ENCODE measurements at places on chromosomes 6 and 20. TPM values are rescaled to one million over a fixed set of nuclear protein-coding genes. Genes with fewer than 3 reads are reported as not detected.
A peak's percentile ranks its signal among the peaks of the same experiment; 100 is the strongest.

DNA sequence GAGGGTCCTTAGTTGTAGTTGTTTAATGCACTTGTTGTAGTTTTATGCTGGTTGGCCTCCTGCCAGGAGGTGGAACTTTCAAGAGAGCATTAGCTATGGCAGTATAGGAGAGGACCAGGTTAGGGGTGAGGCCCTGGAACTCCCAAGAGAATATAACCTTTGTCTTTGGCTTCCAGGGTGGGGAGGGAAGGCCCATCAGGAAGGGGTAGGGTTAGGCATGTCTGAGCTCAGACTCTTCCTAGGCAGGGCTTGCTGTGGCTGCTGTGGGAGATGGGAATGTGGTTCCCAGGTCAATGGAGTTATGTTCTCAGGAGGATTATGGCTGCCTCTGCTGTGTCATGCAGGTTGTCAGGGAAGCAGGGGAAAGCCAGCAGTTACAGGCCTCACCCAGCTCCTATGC, 20.0 kb upstream of the GABRR1 start:
- no peak for DNase-seq

GRCh38 chr6:51495096-51495495, 592.3 kb downstream of the PKHD1 start:
- DNase-seq = peak; percentile 18

The TCP11 gene
- total RNA-seq = not detected

The TAPBP gene
- 49.3 TPM for total RNA-seq

DNA sequence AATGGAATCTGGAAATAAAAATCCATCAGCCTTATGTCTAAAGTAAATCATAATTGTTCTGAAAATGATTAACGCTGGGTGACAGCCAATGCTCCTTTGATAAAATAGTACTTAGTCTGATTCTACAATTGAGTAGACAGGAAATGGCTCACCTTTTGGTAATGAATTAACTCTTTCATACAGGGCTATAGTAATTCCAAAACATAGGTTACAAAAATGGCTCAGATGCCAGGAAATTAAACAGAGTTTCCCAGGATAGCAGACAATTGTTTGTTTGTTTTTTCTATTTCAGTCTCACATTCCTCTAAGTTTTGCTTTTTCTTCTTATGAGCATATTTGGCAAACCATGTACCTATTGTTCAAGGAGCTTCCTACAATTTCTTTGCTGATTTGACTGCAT, 257.2 kb upstream of the EPHA7 start:
- no peak for DNase-seq

The FKBP1C gene
- not detected for total RNA-seq

- DNase-seq = no peak
These were observed 10.5 kb downstream of the CNKSR3 start for GRCh38 chr6:154499855-154500589.

The CENPQ gene
- 14.2 TPM for total RNA-seq

The RIPPLY2 gene
- total RNA-seq = 2.1 TPM

The NR2E1 gene
- not detected for total RNA-seq

The PRDM13 gene
- total RNA-seq = 0.14 TPM
